ENCODE measurements at places on chromosomes 3 and 15. TPM values are rescaled to one million over a fixed set of nuclear protein-coding genes. Genes with fewer than 3 reads are reported as not detected.
A peak's percentile ranks its signal among the peaks of the same experiment; 100 is the strongest.

DNA sequence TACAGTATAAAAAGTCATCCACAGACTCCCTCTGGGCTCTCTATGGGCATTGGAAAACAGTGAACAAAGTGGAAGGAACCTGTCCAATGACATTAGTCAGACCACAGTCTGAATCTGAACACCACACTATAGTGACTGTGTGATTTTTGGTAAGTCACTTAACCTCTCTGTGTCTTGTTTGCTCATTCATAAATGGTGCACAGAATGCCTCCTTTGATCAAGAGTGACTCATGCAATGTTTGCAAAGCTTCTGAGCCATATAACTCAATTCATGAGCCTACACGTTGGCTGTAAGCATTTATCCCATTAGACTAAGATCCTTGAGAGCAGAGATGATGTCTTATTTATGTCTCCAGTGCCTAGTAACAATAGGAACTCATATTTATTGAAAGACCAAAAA is 46.7 kb downstream of the SV2B start:
- no peaks in the 10 kb centered on the region for H3K4me1 ChIP-seq
- peaks cover 3% of the 10 kb centered on the region for H3K27me3 ChIP-seq
- no peaks in the 10 kb centered on the region for H3K36me3 ChIP-seq
- H3K4me3 ChIP-seq: no peak overlapping the region
- no peak for DNase-seq

DNA sequence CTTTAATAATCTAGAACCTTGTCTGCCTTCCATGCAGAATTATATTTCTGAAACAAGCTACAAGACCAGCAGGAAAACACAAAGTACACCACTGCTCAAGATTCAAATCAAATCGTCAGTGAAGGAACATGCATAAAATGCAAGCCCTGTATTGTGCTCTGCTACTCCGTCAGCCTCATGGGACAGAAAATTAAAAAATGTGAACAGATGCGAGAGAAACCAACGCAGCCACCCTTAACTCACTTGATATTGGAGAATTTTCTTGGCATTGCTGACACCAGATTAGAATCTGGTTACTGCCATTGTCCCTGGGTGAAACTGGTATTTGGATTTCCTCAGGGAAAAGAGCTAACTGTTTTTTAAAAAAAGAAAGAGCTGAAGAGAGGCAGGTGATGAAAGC is 23.6 kb downstream of the ANXA2 start:
- H3K27ac ChIP-seq: peak overlapping the region; percentile 100
- DNase-seq: no peak
- H3K36me3 ChIP-seq: no peaks in the 10 kb centered on the region
- H3K4me3 ChIP-seq: no peak overlapping the region
- no peaks in the 10 kb centered on the region for H3K27me3 ChIP-seq

CLRN1 gene
- total RNA-seq: not detected

GRCh38 chr15:64466408-64467141 is 6.2 kb downstream of the ZNF609 start:
- no peak overlapping the region for H3K27ac ChIP-seq
- H3K4me3 ChIP-seq: no peak overlapping the region
- no peaks in the 10 kb centered on the region for H3K36me3 ChIP-seq
- peaks cover 4% of the 10 kb centered on the region for H3K4me1 ChIP-seq
- DNase-seq: no peak
- H3K27me3 ChIP-seq: no peaks in the 10 kb centered on the region

MASP1 gene
- total RNA-seq: 3.8 TPM

CLEC3B gene
- total RNA-seq: 109 TPM

DNA sequence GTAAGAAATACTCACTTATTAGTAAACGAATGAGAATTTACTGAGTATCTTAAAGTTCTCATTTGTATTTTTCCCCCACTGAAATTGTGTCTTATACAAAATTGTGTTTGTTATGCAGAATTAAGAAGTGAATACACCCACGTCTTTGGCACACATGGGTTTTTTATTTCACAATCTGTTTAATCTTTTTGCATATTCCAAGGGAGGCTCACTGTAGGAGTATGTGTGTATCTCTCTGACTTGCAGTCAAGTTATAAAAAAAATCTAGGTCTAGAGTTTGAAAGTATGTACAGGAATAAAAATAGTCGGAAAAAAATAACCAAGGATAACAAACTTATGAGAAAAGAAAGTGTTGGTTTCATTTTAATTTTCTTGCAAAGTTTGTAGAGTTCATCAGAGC is 255.2 kb downstream of the PDCD6IP start:
- no peak overlapping the region for H3K4me3 ChIP-seq
- no peaks in the 10 kb centered on the region for H3K27me3 ChIP-seq
- H3K36me3 ChIP-seq: no peaks in the 10 kb centered on the region
- no peak overlapping the region for H3K27ac ChIP-seq
- H3K4me1 ChIP-seq: no peaks in the 10 kb centered on the region
